ENCODE measurements at places on chromosomes 7 and 10.

DNA sequence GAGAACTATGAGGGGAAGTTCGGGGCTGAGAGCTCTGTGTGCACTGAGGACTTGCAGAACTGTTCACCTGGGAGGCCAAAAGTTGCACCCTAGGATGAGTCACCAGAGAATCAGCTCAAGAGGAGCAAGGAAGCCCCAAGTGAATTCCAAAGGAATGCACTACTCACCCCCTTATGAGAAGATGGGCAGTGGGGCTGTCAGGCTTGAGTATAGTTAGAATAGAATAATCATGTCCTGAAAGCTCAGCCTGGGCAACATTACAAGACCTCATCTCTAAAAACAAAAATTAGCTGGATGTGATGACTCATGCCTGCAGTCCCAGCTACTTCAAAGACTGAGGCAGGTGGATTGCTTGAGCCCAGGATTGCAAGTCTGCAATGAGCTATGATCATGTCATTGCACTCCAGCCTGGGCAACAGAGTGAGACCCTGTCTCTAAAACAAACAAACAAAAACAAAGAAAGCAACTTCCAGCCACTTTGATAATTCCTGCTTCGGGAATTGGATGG is 30.0 kb downstream of the MAP3K8 start:
- peak; percentile 43 for DNase-seq

- DNase-seq: no peak
Observed at GRCh38 chr10:5902511-5903274, 12.7 kb downstream of the FBH1 start.

DNA sequence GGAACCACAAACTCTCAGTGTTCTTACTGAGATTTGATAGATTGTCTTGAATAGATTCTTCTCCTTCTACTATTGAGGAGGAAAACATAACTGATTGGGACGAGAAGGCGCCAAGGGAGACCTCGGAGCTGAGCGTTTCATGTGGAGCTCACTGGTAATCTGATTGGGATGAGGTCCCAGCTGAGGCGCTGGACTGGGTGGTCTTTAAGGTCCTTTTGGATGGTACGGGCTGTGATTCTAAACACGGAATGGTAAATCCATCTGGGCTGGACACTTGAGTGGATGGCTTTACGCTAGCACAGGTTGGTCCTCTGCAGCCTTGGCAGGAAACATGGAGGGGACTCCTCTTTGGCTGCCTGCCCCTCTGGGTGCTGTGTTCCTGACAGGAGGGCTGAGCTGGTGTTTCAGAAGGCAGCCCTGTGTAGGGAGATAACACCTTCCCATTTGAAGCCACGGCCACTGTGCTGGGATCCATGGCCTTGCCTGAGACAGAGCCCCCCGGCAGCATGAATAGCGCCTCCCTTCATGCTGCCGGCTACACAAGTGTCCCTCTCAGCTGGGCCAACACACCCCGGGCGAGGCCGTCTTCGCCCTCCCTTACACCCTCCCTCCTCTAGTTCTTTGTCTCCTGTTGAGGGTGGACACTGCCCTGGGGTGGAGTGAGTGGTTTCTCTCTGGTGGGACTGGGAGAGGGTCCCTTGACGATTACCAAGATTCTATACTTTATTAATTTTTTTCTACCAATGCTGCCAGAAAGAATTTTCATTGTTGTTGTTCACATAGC is 203.2 kb upstream of the SHH start:
- no peak for DNase-seq

- DNase-seq: peak; percentile 2
Observed at GRCh38 chr10:18449611-18450026, 201.8 kb downstream of the NSUN6 start.

- DNase-seq: peak; percentile 98
Observed at GRCh38 chr10:72243822-72244437, 27.9 kb upstream of the ASCC1 start.

GRCh38 chr10:49083261-49083660 is 32.1 kb downstream of the VSTM4 start:
- DNase-seq: peak; percentile 62

- DNase-seq: no peak
Observed at GRCh38 chr7:2030475-2031450, 202.0 kb downstream of the MAD1L1 start.

DNA sequence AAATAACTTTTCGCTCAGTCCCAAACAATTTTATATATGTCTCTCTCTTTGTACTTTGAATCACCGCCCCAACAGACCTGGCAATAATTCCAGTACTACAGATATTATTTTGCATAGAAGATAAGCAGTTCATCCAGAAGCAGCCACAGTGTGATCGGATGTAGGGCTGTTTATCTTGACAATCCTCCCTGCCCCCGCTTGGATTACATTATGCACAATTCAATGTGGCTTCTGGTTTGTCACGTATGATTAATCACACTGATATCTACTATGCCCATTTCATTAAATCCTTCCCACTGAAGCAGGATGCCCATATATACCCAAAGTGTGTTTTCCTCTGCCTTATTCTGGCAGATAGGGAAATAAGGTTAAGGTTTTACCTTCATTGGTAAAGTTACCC is 115.2 kb downstream of the PDE1C start:
- DNase-seq: no peak

DNA sequence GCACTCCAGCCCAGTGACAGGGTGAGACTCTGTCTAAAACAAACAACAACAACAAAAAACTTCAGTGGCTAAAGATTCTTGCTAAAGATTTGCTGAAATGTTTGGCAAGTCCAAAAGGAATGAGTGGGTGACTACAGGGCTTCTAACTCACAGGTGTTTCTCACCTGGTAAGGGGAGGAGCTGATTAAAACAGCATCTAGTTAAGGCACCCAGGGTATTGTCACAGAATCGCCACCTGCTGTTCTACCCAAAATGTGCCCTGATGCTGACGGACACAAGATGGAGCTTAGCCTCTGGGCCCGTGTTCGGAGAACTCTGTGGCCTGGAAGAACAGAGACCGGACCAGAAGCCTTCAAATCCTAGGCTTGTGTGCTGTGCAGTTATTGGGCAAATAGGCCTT is 336.0 kb upstream of the GALNT17 start:
- no peak for DNase-seq

DNA sequence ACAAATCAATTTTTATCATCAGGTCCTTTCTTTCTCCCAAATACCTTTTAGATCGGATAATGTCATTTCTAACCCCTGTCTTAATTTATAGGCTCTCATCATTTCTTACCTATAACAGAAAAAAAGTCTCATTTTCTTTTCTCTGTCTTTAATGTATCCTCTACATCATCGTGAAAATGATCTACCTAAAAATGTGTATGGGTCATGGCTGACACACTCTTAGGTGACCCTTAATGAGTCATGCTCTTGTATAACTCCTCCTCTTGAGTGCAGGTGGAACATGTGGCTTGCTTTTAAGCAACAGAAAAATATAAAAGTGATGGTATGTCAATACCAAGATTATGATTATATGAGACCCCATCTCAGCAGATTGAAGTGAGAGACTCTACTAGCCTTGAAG is 139.4 kb downstream of the SEMA3C start:
- DNase-seq: no peak

DNA sequence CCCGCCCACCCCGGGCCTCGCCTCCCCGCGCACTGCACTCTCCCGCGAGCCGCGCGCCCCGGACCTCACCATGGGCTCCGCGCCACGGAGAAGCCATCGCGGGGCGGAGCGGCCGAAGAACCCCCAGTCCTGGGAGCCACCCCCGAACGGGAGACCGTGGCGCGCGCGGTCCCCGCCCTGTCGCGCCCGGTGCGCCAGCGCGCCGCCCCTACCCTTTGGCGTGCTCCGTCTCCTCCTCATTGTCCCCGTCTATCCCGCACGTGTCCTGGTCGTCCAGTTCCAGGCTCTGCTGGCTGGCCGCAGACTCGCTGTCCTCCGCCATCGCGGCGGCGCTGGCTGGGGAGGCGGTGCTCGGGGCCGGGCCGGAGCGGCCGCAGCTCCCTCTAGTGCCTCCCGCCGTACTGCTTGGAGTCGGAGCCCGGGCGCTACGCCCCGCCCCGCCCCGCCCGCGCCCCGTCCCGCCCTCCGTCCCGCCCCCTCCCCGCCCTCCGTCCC is at the start of gene NMT2:
Gene NMT2 (minus strand): TSS at position 403 of the 495 bp plus-strand sequence. CDS start 81 bp downstream, at position 322.
- DNase-seq: no peak

GRCh38 chr7:81869670-81870069 is 99.8 kb upstream of the HGF start:
- DNase-seq: no peak

GRCh38 chr7:81079746-81080145 is 160.9 kb upstream of the SEMA3C start:
- peak; percentile 20 for DNase-seq

DNA sequence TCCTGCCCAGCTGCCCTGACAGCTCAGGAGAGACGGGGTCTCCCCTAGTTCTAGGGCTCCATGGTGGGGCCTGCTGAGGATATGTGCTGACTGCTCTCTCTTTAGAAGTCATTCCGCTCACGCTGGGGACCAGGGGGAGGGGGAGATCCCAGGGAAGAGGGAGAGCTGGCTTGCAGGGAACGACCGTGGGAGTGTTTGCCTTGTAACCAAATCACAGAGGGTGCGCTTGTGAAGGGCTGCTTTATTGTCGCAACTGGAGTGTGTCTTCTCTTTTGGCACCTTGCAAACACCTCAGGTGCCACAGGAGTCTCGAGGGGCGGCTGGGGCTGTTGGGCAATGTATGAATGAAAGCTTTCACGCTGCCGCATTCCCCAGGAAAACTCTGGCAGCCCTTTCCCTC is 531.3 kb upstream of the MKI67 start:
- no peak for DNase-seq

DNA sequence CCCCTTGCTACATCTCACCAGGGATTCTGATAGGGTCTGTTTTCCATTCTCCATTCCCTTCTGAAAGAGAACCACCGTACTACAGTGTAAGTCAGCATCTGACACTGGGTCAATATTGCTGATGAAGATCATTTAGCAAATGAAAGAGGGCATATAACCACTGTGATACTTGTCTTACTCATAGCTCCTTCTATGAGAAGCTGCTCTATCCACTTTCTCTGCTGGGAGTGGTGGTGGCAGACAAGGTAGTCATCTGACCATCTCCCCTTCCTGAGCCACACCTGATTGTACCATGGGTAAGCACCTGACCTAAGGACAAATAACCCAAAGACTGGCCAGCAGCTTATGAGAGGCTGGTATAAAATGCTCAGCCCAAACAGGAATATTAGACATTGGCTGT is 220.4 kb downstream of the DOCK4 start:
- DNase-seq: no peak

GRCh38 chr7:134701272-134701671 is 54.6 kb downstream of the BPGM start:
- peak; percentile 79 for DNase-seq

DNA sequence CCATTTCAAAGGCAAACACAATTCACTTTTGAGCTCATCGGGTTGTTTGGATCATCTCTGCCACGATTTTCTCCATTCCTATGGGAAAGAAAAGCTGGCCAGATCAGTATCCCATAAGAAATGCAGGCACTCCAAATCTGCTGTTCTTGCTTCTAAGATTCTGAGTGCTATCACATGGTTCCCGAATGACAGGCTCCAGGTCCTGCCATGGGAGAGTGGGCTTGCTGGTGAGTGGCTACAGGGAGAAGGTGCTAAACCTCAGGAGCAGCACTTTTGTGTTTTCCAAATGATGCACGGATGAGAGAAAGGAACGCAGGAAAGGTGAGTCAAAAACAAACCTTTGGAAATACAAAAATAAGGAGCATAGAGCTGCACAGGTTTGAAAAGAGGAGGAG is 32.1 kb downstream of the MTURN start:
- DNase-seq: no peak

- no peak for DNase-seq
Observed at GRCh38 chr10:32751582-32751981, 206.4 kb downstream of the ITGB1 start.

- no peak for DNase-seq
Observed at GRCh38 chr10:123377883-123378282, 223.7 kb downstream of the BUB3 start.

- no peak for DNase-seq
Observed at GRCh38 chr7:110051372-110051771, 1039.6 kb upstream of the LRRN3 start.

DNA sequence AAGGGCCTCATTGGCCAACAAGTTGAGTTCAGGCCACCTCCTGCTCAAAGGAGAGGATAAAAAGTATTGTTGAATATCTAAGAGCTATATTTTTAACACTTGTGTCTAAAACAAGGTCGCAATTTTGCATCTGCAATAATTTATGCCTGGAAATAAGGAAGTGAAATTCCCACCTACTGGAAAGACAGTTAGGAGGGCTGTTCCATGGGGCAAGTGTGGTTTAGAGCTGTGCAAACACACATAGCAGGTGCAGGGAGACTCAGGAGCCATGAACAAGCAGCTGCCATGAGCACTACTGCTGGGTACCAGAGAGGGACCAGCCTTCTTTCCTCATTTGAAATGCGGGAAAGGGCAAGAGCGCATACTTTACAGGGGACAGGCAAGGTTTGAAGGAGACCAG is 35.5 kb upstream of the IKZF1 start:
- DNase-seq: no peak

- DNase-seq: no peak
Observed at GRCh38 chr10:124307591-124307990, 111.1 kb downstream of the OAT start.

DNA sequence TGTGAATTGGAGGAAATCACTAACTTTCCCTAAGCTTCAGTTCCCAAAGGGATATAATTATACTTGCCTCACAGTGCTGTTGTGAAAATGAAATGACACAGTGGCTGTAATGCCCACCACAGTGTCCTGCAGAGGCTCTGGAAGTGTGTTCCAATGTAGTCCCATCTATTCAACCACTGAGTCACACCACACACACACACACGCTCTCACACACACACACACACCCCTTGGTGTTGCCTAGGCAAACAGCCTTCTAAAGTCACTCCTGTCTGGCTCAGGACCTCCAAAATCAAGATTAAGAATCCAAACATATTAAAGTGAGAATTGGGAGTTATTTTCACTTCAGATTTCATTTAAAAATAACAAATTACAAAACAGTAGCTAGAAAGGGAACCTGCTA is 73.3 kb downstream of the NRCAM start:
- no peak for DNase-seq

DNA sequence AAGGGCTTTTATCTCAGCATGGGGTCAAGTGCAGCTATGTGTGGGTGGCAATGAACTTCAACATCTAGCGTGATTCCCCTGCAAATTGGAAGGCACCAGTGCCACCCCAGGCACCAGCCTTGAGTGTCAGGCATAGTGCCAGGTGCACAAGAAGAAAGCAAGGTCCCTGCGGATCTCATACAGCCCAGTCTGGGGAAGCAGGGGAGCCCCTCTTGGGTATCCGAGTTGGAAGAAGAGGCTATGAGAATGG is 269.0 kb downstream of the RPS24 start:
- no peak for DNase-seq

GRCh38 chr7:40234046-40234445 is 99.2 kb downstream of the SUGCT start:
- no peak for DNase-seq

- no peak for DNase-seq
Observed at GRCh38 chr7:2487586-2488271, 11.5 kb upstream of the GRIFIN start.

GRCh38 chr10:129417870-129418269 is 49.2 kb upstream of the MGMT start:
- no peak for DNase-seq

DNA sequence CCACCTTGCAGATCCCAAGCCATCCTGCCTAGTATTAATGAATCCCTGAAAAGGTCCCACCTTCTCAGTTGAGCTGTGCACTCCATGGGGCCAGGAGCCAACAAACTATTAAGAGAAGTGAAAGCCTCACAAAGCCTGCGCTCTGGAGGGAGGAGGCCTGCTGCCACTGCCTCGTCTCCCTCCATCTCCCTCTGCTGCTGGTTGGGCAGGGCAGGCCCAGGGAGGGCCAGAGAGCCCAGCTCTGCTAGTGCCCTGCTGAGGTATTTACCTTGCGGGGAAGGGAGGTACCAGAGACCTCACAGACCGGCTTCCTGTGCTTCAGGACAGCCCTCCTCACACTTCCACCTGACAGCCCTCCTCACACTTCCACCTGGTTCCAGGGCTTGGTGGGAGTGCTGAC is 171.5 kb downstream of the SH3PXD2A start:
- DNase-seq: no peak

Data from choroid plexus epithelial cell (primary cell).